ENCODE measurements at places on chromosomes 16 and 17.

- DNase-seq = no peak
These were observed 11.8 kb downstream of the SLC16A3 start for GRCh38 chr17:82240506-82241182.

DNA sequence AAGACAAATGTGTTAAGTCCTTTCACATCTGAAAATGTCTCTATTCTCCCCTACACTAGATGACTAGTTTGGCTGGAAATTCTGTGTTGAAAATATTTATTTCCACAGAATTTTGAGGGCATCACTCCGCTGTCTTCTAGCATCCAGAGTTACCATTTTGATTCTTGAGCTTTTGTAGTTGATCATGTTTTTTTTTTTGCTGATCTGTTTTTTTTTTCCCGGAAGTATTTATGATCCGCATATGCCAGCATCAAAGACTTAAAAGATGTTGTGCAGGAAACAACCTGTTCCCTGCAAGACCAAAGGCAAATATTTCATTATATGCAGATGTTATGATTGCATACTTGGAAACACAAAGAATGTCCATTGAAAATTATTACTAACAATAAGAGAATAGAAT, 16.7 kb downstream of the OR1D5 start:
- no peak for DNase-seq

DNA sequence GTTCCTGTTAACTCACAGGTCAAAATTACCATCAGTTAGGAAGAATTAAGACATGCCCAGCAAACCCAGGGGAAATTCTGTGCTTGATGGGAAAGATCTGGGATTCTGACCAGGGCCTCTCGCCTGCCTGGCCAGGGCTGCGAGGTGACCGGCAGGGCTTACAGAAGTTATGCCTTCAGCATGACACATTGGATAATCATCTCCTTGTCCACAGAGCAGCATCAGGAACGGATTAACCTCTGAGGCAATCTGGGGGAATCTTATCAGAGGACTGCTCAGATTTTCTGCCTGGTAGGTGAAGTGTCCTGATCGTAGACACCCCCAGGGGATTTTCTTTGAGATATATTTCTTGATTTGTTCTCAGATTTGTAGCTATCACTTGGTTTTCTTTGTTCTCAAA, 172.5 kb downstream of the HS3ST3A1 start:
- DNase-seq = no peak

DNA sequence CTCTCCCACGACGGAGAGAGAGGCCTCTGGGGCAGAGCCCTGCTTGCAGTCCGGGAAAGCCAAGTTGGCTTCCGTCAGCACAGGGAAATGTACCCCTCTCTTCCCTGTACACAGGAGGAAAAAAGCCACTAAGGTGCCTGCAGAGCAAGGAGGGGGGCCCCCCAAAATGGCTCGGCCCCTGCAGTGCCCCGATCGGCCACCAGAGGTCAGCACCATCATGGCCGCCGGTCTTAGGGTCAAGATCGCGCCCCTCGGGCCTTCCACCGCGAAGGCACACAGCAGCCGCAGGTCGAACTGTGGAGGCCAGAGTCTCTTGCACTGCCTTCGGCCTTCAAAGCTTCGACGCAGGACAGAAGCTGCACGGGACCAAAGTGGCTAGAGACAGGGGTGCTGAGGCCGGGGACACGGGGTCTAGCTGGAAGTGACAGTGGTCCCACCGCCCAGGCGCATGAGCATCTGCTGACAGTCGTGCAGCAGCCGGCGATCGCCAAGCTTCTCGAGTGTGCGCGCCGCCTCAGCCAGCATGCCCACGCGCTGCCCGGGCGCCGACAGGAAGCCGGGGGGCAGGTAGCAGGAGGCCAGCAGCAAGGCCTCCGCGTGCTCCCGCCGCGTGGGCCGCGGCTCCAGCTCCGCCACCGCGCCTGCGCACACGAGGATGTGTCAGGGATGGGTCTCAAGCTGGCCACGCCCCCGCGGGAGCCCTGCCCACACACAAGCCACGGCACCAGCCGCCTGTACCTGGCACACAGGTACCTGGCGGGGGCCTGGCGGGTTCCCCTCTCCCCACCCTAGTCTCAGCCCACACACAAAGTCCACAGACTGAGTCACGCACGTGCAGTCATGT, 24.4 kb downstream of the SREBF1 start:
- DNase-seq = peak; percentile 53

GRCh38 chr17:82977606-82978005, 101.8 kb upstream of the METRNL start:
- DNase-seq = no peak

DNA sequence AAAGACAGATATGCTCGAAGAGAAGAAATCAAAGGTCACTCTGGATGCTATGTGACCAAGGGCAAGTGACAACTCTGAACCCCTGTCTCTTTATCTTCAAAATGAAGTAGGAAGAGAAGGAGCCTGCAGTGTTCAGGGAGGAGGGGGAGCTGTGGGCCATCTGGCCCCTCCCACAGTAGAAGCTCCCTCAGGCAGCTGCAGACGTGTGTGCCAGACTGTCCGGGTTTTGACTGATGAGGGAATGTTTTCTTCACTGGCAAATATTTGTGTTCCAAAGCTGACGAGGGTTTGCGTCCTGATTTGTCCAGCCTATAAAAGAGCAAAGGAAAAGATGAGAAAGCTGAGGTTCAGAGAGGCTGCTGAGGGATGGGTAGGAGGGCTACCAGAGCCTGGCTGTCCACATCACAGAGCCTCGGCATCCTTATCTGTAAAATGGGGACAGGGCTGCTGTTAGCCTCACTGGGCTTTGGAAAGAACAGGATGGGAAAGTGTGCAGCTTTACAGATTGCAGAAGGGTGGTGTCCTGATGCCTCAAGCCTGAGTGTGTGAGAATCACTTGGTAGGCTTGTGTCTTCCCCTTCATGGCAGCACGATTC, 1.8 kb upstream of the GINS2 start:
- no peak for DNase-seq

GRCh38 chr17:16439811-16440351, 24.5 kb downstream of the TRPV2 start:
- DNase-seq = no peak

DNA sequence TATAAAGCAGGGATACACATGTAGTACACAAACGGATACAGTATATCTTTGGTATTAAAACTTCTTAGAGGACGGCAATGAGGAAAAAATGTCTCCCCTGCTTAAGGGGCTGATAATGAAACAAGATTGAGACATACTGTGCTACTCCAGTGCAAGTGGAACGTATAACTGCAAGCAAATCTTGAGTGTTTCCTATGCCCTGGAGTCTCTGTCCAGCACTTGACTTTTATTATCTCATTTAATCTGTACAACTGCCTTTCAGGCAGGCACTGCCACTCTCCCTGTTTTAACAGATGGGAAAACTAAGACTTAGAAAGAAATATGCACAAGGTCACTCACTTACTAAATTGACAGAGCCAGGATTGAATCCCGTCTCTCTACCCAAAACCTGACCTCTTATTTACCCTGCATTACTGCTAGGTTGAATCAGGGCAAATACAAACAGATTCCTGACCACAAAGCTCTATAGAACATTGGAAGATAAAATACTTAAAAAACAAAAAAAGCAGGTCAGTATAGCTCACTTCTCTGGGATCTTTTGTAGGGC, 28.7 kb downstream of the TMC5 start:
- no peak for DNase-seq

DNA sequence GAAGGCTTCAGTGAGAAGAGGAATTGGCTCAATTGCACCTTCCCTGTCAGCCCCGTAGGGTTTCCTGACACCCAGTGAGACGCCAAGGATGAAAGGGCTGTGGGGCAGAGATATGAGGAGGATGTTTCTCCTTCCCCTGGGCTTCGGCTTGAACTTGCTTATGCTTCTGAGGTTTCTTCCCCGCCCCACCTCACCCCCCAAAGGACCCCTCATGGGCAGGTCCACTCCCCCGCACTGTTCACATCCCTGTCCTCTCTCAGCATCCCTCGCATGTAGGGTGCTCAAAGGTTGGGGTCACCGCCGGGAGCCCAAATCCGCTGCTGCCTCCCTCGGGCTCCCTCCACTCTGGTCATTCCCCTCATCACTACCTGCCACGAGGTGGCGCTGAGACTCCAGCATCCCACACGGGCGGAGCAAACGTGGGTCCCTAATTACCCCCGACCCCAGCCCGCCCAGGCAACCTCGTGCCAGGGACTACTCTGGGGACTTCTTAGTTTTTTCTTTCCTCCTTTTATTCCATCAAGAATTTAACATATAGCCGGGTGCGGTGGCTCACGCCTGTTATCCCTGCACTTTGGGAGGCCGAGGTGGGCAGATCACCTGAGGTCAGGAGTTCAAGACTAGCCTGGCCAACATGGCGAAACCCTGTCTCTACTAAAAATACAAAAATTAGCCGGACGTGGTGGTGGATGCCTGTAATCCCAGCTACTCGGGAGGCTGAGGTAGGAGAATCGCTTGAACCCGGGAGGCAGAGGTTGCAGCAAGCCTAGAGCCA, 3.3 kb upstream of the TRARG1 start:
- DNase-seq = no peak

GRCh38 chr17:65538675-65539529, 22.5 kb downstream of the AXIN2 start:
- peak; percentile 65 for DNase-seq

- no peak for DNase-seq
These were observed 128.5 kb upstream of the GSE1 start for GRCh38 chr16:85484347-85485300.

DNA sequence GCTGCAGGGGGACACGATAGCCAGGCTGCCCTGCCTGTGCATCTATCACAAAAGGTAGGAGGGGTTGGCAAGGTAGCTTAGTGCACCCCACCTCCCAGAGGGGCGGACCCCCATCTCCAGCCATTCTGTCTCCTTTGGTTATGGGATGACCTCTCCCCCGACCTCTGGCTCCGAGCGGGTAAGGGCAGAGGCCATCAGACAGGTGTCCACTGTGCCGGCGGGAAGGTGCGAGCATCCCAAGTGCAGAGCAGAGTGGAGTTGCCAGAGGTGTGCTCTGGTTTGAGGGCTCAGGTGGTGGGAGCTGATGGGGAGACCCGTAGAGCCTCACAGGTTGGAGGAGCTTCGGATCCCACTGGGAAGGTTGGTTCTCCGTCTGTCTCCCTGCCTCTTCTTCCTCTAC, 11.7 kb downstream of the LDHD start:
- no peak for DNase-seq

- DNase-seq = no peak
These were observed 2.0 kb downstream of the PYCR1 start for GRCh38 chr17:81934850-81935708.

GRCh38 chr17:29151567-29151966, 28.6 kb downstream of the MYO18A start:
- peak; percentile 77 for DNase-seq

- no peak for DNase-seq
These were observed 121.2 kb downstream of the RPTOR start for GRCh38 chr17:80665792-80666191.

- DNase-seq = no peak
These were observed 15.8 kb upstream of the ITGAM start for GRCh38 chr16:31243734-31244670.

DNA sequence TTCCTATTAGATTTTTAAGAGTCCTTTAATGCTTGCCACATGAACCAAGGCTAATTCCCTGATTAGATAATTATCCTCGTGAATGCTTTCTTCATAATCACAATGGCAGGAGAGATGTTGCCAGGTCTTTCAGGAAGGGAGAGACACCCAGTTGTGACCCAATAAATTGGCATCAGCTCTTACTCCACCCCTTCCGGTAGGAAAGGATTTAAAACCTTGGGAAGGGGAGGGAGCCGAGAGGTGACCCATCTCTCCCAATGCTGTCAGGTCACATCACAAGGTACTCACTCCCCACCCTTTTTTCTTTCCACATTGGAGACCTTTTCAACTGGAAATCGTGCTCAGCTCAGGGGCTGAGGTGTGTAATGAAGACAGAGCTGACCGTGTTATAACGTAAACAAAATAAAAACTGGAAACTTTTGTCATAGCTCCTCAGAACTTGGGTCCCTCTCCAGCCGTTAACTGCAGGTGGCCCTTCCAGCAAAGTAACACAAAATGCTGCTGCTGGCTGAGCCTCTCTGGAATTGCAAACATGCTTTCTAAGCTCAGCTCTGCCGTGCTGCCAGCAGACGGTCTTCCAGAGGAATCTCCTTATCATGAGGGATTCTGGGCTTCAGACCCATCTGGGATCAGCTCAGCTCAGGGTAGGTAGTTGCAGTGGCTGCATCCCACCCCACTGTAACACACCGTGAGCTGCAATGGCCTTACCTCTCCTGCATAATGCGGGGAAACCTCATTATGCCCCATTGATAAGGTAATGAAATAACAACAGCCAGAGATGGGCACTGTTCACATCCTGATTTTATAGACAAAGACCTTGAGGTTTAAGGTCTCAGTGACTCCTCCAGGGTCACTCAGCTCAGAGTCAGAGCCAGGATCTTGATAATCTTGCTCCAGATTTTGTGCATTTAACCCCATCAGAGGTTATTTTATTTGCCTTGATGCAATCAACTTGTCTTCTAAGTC, 15.6 kb downstream of the TMEM100 start:
- DNase-seq = no peak

DNA sequence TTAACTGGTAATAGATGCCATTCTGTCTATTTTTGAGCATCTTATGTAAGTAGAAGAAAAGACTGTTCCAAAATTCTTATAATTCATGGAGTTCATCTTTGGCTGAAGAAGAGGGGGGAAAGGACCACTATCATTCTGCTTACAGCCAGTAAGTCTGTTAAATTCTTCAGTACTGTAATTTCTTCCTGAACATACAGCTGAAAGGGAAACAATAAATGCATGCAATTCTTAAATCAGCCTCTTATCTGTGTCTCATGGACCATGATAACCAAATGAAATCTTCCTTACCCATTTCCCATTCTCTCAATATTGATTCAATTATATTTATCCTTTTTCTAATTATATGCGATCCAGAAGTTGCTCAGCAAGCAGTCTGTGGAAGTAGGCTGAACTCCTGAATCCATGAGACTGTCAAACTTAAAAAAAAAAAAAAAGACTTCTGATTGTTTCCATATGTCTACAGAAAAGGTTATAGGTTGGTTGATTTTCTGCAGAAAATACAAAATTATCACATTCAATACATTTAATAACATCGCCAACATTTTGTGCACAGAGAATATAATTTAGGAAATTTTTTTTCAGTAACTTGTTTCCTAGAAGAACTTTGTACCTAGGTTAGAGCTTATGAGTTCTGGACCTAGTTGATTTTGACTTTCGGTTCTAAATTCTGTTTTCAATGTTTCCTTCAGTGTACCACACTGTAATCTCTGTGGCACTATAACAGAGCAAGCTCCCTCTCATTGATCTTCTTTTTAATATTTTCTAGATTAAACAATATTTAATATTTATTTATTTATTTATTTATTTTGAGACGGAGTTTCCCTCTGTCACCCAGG, 1.2 kb upstream of the ABCA9 start:
- no peak for DNase-seq

GRCh38 chr17:76732734-76733617, 4.2 kb downstream of the SRSF2 start:
- no peak for DNase-seq

Data from SW480 (cell line).